Ovary (tissue), 10 donors: ENCODE measurements at places on chromosomes 1 and 21.

GRCh38 chr1:50975436-50975835 lies 5.4 kb downstream of the CDKN2C start:
- DNase-seq: no peak

- DNase-seq: no peak
Measured at GRCh38 chr1:228818928-228819630, 83.8 kb downstream of the RHOU start.

DNA sequence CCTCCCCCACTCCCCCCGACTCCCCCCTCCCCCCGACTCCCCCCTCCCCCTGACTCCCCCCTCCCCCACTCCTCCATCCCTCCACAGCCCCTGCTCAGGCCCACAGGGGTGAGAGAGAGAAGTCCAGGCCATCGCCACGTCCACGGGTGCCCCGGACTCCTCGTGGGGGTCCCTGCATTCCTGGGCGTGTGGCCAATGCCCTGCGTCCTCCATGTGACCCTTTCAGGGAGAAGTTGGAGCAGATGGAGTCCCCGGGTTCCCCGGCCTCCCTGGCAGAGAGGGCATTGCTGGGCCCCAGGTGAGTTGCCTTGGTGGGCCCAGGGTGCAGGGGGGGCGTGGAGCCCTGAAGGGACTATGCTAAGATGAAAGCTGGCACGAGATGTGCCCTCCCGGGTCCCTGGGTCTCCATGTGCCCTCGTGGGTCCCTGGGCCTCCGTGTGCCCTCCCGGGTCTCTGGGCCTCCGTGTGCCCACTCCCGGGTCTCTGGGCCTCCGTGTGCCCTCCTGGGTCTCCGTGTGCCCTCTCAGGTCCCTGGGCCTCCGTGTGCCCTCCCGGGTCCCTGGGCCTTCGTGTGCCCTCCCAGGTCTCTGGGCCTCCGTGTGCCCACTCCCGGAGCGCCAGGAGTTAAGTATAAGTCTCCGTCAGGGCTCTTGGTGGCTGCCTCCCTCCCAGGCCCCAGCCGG lies 52.0 kb downstream of the SLC19A1 start:
- DNase-seq: no peak

- peak; percentile 46 for DNase-seq
Measured at GRCh38 chr1:186082235-186082937, 292.7 kb downstream of the TPR start.

GRCh38 chr1:9298282-9298681 lies 5.6 kb downstream of the SPSB1 start:
- no peak for DNase-seq

GRCh38 chr1:51298322-51298705 lies 32.0 kb downstream of the TTC39A start:
- no peak for DNase-seq

DNA sequence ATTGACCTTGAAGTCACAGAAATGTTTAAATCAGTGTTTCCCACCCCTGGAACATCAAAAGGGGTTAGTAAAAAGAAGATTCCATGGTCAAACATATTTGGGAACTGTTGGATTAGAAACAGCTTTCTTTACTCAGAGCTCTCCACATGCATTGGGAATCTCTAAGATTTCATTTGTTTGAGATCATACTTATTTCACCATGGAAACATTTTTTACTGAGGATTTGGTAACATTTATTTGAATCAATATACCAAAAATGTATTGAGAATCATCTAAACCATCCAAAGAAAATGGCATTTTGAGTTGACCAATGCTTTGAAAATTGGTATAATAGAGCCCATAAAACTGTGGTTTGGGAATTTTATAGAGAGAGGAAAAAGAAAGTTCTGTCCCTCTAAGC lies 25.3 kb downstream of the NGF start:
- no peak for DNase-seq

GRCh38 chr1:168088511-168089325 lies 48.0 kb downstream of the GPR161 start:
- DNase-seq: no peak

GRCh38 chr1:224435318-224435763 lies 744 bp upstream of the WDR26 start:
- DNase-seq: no peak

DNA sequence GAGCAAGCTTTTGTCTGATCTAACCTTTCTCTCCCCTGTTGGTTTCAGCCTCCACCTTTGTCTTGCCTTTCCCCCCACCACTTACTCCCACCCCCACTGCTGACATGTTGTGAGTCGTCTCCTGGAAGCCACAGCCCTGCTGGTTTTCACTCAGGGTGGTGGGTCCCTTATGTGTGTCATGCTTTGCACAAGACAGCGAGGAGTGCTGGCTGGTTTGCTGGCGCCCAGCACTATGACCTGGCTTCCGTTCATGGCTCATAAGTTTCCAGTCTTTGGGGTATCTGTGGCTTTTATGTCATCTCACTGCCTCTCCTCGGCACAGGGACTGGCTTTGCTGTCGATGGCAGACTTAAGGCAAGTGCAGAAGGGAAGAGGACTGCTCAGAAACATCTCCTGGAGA lies 177.7 kb downstream of the KIF26B start:
- no peak for DNase-seq

DNA sequence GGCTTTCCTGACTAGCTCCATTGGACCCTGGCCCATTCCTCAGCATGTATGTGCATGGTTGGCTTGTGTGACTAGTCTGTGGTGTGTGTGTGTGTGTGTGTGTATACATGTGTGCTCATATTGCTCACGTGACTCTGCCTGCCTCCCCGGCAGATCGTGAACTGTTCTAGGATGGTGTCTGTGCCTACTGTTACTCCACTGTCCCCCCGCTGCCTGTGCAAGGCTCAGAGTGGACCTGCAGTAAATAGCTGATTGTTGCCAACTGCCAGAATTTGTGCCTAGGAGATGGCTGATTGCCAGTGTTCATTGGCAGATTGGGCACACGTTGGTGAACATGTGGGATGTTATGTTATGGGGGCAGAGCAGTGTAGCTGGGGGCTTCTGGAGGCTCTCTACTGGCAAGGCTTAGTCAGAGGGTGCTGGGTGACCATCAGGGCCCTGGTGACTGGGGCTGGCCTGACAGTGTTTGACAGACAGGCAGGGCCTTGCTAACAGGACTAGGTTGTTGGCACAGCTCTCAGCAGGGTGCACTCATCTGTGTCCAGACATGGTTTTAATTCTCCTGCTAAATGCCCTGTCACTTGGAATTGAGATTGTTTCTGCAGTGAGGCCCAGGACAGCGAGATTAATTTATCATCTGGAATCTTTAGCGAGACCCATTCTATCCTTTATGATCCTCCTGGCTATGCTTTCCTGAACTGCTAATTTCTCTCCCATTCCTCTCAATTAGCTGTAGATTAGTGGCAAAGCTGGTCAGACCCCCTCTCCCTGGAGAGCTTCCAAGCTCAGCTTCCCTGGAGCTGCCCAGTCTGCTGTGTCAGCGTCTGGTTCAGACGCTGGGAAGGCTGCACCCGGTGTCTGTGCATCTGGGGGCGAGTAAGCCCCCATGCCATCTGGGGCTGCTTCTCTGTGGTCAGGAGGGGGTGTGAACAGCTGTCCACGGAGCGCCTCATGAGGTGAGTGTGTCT lies 20.8 kb downstream of the SLC6A17 start:
- no peak for DNase-seq

- no peak for DNase-seq
Measured at GRCh38 chr21:33950431-33951079, 35.0 kb upstream of the ATP5PO start.

GRCh38 chr1:115978292-115978941 lies 2.1 kb downstream of the SLC22A15 start:
- no peak for DNase-seq

GRCh38 chr1:98422816-98423215 lies 238.7 kb upstream of the SNX7 start:
- no peak for DNase-seq

- no peak for DNase-seq
Measured at GRCh38 chr1:26370591-26371382, 1.8 kb downstream of the ZNF683 start.

DNA sequence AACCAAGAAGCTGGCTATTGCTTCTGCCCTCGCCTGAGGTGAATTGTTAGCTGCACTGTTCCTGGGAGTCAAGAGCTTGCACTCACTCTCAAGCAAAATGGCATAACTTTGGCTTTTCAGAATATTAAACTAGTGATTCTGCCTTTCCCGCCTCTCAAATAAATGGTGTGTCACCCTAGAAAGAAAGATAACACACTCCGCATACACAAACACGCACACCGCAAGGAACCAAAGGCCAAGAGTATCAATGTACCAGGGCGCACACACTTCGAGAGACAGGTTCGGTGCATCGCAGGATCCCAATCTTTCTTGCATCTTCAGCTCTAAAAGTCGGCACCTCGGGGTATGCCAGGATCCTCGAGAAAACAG lies 470 bp upstream of the RTCA start:
- peak; percentile 33 for DNase-seq

GRCh38 chr1:21503706-21504377 lies 5.4 kb upstream of the ALPL start:
- DNase-seq: peak; percentile 72

DNA sequence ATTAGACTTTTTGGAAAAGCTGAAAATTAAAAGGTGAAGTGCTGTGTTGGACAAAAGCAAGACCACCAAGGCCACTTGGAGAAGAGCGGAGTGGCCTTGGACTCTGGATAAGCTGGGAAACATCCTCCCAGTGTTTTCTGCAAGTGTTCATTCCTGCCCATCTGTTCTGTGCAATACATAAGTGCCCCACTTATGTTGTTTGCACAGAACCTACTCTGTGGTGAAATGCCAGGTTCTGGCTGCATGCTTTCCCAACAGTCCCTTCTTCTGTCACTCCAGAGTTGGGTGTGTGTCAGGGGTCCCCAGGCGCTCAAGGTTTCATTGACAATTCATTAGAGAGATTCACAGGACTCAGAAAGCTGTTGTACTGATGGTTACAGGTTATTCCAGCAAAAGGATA lies 30.3 kb downstream of the NHLH2 start:
- DNase-seq: no peak

DNA sequence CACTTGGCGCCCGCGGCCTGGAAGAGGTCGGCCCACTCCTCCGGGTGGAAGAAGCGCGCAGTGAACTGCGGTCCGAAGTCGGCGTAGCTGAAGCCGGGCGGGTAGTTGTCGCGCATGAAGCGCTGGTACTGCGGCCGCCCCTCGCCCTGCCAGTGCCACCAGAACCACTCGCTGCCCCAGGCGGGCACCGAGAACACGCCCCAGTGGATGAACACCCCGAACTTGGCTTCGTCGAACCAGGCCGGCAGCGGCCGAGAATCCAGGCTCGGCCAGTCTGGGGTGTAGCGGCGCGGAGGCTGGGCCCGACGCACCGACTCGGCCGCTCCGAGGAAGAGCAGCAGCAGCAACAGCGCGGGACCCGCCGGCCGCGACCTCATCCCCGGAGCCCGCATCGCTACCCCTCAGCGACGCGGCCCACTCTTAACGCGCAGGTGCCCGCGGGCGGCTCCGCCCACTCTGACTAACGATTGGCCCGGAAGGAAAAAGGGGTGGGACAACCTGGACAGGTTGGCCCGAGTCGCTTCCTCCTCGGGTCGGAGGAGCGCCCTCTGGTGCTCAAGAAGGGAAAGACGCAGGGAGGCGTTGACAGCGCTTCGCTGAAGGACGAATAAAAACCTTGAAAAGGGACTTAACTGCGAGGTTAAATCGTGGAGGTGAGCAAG lies at the start of gene FUCA1:
TSS of gene FUCA1 (minus strand) at position 396 of the 662 bp plus-strand sequence. CDS start at position 392, 4 bp downstream.
- peak; percentile 95 for DNase-seq

DNA sequence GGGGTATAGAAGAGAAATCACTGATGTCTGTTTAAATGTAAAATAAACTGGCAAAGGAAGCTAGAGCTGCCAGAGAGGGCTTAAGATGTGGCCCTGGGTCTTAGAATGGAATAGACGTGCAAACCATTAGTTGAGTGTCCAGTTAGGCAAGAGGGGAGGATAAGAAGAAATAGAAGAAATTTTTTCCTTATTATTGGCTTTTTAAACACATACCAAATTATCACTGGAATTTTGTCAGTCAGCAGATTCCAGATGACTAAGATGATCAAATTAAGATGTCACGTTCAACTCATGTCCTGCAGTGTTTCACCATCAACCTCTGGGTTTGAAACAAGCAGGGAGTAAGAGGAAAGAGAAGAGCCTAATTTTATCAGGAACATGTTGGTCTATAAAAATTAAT lies 71.6 kb upstream of the C1orf21 start:
- no peak for DNase-seq

DNA sequence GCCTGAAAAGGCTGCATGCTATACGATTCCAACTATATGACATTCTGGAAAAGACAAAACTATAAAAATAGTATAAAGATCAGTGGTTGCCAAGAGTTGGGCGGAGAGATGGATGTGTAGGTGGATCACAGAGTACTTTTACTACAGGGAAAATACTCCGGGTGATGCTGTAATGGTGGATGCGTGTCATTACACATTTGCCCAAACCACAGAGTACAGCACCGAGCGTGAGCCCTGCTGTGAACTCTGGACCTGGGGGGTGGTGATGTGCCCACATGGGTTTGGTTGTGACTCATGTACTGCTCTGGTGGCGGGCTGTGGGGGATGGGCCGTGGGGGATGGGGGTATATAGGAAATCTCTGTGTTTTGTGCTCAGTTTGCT lies 162.7 kb upstream of the COL6A1 start:
- no peak for DNase-seq

- DNase-seq: peak; percentile 46
Measured at GRCh38 chr1:218459878-218460711, 115.0 kb downstream of the TGFB2 start.

- no peak for DNase-seq
Measured at GRCh38 chr1:3402258-3403010, 52.0 kb upstream of the ARHGEF16 start.

- no peak for DNase-seq
Measured at GRCh38 chr21:32392299-32392879, 423 bp downstream of the URB1 start.

DNA sequence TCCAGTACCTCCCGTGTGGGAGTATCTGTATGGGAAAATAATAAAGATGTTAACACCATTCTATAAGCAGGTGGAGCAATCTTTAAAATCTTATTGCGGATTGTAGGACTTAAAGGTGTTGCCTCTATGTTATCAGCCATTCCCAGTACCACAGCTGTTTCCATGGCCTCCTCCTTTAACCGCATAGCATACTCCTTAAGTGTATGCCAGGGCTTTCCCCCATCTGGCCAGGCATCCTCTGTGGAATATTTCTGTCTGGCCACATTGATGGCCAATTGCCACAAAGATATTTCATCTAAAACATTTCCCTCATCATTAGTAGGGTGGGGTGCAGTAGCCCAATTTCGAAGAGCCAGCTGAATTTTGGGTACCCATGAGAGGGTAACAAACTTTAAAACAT lies 7.3 kb upstream of the STUM start:
- DNase-seq: no peak

- DNase-seq: peak; percentile 37
Measured at GRCh38 chr1:152623203-152623844, 421 bp upstream of the LCE3A start.

- DNase-seq: no peak
Measured at GRCh38 chr1:188782220-188782841, 1695.3 kb downstream of the BRINP3 start.

GRCh38 chr1:48021792-48022191 lies 24.6 kb upstream of the TRABD2B start:
- no peak for DNase-seq
